Activated T-helper 1 cell treated with Interleukin-2 at 50 U/mL for 16 hours (primary cell): ENCODE measurements at places on chromosomes 11 and 22.

GRCh38 chr11:2587976-2588748 is 111.6 kb downstream of the KCNQ1OT1 start:
- no peak for DNase-seq

GRCh38 chr11:121389651-121390050 is 62.5 kb upstream of the SORL1 start:
- no peak for DNase-seq

GRCh38 chr22:26674211-26675190 is 17.1 kb downstream of the MIAT start:
- no peak for DNase-seq

DNA sequence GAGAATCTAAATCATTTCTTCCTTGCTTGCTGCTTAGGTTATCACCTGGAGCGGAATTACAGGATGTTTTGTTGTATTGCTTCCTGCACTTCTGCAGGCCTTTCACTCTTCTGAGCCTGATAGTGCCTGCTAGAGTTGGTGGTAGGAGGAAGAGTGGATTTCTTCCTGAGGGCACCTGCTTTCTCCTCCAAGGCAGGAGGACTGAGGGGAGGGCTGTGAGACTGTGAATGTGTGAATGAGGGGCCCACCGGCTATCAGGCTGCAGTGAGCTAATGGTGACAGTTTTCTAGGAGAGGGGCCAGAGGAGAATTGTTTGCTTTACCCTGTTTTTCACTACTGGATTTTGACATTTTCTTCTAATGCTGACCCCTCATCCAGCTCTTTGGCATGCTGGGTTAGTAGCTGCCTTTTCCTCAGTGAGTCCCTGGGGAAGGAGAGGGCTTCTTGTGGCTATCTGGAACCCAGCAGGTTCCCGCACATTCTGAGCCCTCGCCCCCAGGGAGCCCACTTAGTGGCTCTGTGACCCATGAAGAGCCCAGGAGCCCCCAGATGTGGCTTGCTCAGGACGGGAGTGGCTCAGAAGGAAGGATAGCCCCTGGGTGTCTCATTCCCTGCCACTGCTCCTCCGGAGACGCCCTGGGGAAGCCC is 39.1 kb downstream of the DIXDC1 start:
- DNase-seq: no peak

- DNase-seq: no peak
Measured at GRCh38 chr11:113715882-113716625, 9.9 kb upstream of the TMPRSS5 start.

DNA sequence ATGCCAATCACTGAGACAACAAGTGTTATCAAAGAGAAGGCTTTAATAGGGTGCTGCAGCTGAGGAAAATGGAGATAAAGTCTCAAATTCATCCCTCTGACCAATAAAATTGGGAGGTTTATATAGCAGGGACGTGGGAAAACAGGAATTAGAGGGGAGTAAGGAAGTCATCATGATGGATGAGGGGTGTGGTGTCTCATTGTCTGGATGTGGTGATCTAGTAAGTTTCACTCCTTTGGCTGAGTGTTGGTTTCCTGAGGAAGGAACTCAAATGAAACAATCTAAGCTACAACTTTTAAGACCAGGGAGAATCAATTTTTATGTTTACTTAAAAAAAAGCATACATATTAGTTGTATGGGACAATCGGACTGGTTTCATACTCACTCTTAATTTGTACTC is 491.0 kb upstream of the KIRREL3 start:
- no peak for DNase-seq

GRCh38 chr11:3184732-3185347 is 19.7 kb upstream of the OSBPL5 start:
- no peak for DNase-seq

GRCh38 chr11:93536101-93536861 is 6.9 kb downstream of the SMCO4 start:
- no peak for DNase-seq

GRCh38 chr22:28299753-28300152 is 379.9 kb downstream of the TTC28 start:
- DNase-seq: no peak

DNA sequence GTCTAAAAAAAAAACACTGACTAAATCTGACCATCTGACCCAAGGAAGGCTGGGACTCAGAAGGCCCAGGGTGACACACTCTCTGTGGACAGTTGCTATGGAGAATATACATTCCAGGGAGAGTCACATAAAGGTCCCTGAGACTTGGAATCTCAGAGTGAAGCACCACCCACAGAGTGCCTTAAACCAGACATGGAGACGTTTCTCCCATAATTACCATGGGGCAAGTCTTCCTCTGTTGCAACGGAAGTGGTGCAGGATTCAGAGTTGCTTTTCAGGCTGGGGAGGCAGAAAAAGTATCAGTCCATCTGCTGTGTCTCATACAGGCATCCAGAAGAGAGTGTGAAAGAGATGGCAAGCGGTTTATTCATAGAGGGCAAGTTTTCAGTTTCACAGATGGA is 58.7 kb upstream of the SLN start:
- DNase-seq: no peak

DNA sequence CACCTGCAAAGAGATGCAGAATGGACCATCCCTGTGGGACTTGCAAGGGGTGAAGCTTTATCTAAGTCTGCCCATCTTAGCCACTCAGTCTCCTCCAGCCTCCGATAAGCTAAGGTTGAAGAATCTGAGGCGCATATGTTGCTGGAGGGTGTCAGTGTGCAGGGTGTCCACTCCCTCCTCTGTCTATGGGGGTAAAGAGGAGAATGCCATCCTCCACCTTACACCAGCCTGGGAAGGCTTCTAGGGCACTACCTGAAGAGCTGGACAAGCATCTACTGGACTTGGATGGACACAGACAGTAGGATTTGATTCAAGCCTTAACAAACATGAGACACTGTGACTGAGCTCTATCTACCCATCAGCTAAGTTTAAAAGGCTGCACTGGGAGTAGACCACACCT is 46.5 kb downstream of the TMEM123 start:
- no peak for DNase-seq

DNA sequence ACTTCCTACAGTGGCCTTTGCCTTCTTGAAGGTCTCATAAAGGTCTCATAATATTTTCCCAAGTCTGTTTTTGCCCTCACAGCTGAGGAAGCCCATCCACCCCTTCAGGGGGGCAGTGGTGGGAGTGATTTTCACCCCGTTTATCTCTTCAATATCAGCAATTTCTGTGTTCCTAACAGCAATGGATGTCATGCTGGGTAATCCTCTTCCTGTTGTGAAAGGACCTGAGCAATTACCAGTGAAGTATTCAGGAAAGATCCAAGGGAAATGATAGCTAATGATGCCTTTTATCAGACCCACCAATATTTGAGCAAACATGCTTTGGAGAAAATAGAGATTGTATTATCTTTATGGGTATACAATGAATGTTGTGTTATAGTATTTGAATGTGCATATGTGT is 226.9 kb downstream of the INSC start:
- DNase-seq: no peak

- no peak for DNase-seq
Measured at GRCh38 chr11:12827929-12828812, 153.9 kb downstream of the TEAD1 start.

DNA sequence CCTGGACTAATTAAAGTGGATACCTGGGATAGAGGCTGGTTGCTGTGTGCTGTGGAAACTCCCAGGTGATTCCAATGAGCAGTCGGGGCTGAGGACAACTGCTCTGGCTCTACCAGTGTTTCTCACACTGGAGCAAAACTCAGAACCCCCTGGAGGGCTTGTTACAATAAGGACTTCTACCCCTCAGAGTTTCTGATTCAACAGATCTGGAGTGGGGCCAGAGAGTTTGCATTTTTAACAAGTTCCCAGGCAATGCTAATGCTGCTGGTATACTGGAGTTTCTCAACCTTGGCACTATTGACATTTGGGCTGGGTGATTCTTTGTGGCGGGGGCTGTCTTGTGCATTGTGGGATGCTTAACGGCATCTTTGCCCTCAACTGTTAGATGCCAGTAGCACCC is 353.7 kb downstream of the MIAT start:
- no peak for DNase-seq

- no peak for DNase-seq
Measured at GRCh38 chr11:133948711-133949110, 8.1 kb downstream of the IGSF9B start.

DNA sequence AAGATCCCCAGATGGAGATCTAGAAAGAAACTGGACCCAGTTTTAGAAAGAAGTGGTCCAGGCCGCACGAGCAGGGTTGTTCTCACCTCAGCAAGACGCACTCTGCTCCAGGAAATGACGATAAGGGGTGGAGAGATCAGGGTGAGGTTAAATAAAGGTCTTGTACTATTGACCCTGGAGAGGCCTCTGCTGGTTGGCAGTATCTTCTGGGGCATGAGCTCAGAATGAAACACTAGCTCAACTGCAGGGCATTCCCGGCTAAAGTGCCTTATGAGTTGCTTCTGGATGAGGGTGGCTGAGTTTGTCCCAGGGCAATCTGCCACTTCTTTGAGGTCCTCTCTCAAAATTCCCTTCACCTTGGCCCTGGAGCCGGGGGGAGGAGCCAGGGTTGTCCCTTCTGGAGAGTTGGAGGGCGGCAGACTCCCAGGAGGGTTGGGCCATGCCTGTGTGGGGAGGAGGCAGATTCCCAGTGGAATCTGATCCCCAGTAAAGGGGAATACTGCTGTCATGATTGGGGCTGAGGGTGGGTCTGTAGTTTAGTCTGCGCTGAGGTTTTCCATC is 10.9 kb downstream of the USP2 start:
- no peak for DNase-seq

- no peak for DNase-seq
Measured at GRCh38 chr11:130891326-130891725, 25.0 kb downstream of the SNX19 start.

DNA sequence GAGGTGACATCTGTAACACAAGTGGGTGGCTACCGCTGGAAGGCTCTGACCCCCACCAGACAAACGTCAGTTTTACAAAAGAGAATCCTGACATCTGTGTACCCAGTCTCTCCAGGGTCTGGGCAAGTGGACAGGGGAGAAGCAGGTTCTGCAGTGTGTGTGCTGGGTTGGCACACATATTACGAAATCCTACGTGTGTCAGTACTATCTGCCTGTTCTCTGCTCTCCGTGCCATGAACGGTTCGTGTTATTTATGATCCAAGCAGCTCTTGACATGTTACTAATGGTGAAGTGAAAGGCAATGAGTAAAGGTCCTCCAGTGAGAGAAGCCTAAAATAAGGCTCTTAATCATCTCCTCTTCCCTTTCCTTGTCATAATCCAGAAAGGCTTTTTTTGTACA is 201.5 kb upstream of the MTMR2 start:
- DNase-seq: no peak

DNA sequence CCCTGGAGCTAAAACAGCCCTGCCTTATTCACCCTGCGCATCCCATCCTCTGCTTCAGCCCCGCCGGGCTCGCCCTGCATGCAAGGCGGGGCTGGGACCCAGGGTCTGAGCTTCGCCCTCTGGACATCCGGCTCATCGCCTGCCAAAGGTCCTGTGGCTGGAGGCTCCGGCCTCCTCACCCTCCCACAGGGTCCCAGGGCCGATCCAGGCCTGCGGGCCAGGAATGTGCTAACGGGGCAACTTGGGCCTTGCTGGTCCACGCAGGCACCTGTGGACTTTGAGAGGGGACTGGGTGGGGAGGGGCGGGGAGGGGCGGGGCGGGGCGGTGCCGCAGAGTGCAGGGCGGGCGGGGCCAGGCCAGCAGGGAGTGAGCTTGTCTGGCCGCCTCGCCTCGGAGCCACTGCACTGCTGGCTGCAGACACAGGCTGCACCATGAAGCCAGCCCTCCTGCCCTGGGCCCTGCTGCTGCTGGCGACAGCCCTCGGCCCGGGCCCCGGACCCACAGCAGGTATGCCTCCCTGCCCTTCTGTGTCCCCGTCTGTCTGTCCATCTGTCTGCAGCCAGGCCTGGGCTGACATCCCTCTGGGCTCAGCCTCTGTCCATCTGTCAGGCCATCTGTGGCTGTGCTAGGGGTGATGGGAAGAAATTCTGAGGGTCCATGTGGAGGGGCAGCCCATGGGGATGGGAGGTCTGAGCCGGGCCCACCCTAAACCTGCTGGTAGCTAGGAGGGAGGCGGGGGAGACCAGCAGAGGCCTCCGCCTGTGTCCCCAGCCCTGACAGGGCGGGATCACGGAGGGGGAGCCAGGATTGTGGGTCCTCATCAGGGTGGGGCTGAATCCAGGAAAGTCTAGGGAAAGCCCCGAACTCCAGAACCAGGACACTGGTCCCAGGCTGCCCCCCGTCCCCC is at the start of gene SUSD2:
Gene SUSD2 (plus strand): TSS at position 400 of the 908 bp plus-strand sequence. CDS start 33 bp downstream, at position 433.
- no peak for DNase-seq

DNA sequence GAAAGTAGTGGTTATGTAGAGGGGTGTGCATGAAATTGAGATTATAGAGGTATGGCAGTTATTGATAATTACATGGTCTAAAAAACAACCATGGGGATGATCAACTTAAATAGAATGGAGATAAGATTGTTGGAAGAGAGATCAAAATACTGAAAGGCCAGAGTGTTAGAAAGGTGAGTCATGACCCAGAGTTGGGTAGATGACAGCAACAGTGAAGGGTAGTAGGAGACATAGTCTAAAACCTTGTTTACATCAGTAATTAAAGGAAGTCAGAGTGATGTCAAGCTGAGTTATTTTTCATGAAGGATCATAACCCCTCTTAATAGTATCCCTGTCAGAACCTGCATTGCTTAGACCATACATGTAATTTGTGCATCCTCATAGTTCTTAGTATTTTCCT is 110.9 kb downstream of the ELP4 start:
- DNase-seq: no peak

DNA sequence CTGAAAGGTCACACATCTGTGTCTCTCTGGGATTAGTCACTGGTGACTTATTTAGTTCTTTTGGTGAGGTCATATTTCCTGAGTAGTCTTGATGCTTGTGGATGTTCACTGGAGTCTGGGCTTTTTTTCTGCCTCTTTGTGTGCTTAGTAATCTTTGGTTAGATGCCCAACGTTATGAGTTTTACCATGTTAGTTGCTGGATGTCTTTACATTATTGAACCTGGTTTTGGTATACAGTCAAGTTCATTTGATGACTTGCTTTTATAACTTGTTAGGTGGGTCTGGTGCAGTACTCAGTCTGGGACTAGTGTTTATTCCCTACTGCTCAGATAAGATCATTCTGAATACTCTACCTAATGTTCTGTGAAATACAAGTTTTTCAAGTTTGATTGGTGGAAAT is 26.2 kb upstream of the SLC37A2 start:
- DNase-seq: no peak

- no peak for DNase-seq
Measured at GRCh38 chr11:119843877-119844276, 114.9 kb upstream of the NECTIN1 start.

DNA sequence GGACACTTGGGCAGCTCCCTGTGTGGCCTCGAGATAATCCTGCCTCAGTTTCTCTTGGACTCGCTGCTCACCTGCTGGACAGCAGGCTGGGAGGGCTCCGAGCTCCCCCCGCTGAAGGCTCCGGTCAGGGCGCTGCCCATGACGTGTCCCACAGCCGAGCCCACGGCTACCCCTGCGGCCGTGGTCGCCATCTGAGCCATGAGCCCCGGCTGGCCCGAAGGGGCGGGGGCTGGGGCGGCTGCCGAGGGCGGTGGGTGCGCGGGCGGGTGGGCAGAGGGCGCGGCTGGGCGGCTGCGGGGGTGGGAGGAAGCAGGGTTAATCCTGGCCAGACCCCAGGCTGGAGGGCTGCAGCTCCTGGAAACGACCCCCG is 484 bp downstream of the CHCHD10 start:
- DNase-seq: no peak

GRCh38 chr11:112366777-112367176 is 106.1 kb upstream of the PLET1 start:
- DNase-seq: no peak
